ENCODE measurements at places on chromosomes 12 and 14.
A peak's percentile ranks its signal among the peaks of the same experiment; 100 is the strongest.

GRCh38 chr12:93979189-93979588 lies 169.2 kb upstream of the PLXNC1 start:
- no peak for DNase-seq

DNA sequence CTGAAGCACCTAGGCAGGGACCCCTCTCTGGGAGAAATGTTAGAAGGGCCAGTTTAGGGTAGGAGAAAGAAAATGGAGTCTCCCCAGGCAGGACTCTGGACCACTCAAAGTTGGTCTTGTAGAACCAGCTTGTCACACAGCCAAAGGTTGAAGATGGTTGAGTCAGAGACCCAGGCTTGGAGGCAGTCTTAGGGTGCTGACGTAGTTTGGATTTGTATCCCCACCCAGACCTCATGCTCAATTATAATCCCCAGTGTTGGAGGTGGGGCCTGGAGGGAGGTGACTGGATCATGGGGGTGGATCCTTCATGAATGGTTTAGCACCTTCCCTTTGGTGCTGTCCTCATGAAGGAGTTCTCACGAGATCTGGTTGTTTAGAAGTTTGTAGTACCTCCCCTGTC lies 121.2 kb downstream of the CRACR2A start:
- no peak for DNase-seq

DNA sequence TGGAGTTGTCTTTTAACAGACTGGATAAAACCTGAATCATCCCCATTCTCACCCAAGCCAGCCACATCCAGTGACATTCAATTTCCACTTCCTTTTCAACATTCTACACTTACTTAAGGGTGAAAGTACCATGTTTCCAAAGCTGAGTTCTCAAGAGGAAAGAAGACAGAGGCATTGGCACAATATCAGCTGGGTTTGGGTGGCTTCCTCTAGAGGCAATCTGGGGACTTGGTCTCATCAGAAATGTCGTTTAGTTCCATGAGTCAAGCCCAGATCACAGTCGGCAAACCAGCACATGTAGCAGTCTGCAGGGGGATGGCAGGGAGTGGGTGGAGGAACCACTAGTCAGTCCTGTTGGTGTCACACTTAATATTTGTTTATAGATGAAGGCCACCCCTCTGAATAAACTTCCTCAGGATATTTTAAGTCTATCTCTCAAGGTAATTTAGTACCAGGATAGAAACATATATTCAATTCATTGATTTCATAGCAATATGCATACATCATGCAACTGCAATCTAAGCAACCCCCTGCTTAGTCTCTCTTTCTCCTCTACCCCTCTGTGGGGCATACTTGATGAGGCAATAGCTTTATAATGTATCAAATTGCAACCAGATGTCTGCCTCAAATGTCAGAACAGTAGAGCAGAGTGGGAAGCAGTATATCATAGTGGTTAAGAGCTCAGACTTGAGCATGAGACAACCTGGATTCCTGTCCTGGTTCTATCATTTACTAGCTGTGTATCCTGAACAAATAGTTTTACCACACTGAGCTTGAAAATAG lies 3.0 kb downstream of the SRRM4 start:
- DNase-seq, result no peak

DNA sequence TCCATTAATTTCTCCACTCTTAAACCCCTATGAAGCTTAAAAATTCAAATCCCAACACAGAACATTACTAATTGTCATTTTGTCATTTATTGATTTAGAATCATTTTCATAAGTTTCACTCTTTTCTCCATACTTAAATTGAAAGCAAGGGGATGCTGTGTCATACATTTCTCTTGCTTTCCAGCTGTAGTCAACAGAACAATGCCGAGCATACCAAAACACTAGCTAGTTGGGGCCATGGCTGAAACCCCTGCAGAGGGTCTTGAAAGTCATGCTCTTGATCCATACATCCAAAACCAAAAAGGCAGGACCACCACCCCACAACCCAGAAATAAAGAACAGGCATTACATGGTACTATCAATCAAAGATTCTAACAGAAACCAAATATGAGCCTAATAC lies 9.0 kb downstream of the EXOC5 start:
- no peak for DNase-seq

GRCh38 chr14:80679273-80679672 lies 262.3 kb downstream of the CEP128 start:
- DNase-seq, result no peak

DNA sequence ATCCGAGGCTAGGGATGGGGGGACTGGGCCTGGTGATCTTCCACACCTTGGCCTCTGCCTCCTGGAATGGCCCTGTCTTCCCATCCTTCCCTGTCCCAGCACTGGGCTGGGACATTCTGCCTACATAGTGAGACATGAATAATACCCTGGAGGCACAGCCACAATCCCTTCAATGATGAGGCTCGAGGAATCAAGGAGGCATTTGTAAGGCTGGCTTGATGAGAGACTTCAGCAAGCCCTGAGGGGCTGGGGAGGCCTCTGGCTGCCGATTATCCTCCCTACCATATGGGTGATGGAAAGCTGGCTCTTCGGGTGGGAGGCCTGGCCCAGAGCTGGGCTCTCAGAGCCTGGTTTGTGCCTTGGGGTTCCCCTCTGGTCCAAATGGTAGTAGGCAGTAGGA lies 92.5 kb downstream of the CALM1 start:
- no peak for DNase-seq

GRCh38 chr12:107519906-107520859 lies 165.4 kb upstream of the PWP1 start:
- no peak for DNase-seq

GRCh38 chr12:12470751-12471306 lies 91.8 kb downstream of the DUSP16 start:
- DNase-seq, result no peak

- no peak for DNase-seq
Observed at GRCh38 chr12:45284096-45284901, 68.4 kb downstream of the ANO6 start.

DNA sequence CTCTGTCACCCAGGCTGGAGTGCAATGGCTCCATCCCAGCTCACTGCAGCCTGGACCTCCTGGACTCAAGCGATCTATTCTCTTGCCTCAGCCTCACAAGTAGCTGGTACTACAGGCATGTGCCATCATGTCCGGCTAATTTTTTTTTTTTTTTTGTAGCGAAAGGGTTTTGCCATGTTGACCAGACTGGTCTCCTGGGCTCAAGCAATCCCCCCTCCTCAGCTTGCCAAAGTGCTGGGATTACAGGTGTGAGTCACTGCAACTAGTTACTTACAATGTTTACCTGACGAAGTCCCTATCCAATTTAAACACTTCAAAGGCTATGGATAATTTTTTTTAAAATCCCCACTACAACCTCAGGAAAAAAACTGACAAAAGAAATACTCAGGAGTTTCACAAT lies 1.8 kb downstream of the KRR1 start:
- DNase-seq, result no peak

DNA sequence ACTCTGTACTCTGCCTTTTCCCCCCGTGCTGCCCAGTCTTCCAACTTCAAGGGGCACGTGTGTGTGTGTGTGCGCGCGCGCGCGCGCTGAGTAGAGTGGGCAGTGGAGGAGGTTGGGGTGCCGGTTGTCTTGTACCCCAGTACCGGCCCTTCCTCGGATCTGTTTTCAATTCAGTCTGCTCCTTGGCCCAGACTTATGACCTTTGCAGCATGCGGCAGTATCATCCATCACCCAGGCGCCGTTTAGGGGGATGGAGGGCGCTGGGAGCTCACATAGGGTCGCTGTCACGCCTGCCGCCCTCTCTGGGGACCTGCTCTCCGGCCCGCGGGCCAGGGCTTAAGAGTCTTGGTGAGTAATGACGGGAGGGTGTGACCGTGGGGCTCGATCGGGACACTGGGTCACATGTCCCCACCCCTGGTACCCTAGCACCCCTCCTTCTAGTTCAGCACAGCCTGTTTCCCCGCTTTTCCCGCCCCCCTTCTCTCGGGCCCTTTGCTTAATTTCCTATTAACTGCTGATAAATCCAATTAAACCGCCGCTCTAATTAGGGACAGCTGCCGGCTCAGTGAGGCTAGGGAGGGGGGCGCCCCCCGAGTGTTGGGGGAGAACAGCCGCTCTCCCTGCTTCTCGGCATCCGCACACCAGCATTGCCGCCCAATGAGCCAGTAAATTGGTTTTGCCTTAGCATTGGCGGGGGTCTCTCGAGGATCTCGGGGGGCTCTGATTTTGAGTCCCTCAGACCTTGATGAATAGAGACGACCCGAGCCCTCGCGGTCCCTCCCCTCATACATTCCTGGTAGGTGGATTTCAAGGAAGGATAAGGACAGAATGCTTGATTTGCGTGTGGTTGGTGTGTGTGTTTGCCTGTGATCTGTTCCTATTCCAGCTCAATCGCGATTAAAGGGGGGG lies 9.3 kb downstream of the STAC3 start:
- no peak for DNase-seq

DNA sequence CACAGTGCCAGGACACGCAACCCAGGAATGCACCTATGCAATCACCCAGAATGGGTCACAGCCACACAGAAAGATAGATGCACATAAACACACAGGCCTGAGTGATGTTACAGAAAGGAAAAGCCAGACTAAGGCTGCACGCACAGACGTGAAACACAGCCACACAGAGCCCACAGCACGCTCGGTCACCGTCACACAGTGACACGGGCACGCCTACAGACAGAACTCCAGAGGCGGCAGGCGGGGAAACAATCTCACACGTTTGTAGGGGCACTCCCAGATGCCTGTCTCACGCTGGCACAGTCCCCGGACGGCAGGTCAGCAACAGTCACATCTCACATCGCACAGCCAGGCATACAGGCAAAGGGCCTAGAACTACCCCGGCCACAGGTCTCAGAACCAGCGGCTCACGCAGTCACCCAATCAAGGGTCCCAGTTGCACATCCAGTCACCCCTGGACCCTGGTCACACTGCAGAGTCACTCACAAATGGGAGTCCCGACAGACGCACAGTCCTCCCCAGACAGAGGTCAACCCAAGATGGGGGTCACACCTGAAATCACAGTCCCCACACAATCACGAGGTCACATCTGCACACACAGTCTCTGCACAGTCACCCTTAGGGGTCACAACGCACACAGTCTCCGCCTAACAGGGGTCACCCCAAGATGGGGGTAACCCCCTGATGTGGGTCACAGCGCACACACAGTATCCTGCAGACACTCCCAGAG lies 790 bp downstream of the SSH1 start:
- no peak for DNase-seq

DNA sequence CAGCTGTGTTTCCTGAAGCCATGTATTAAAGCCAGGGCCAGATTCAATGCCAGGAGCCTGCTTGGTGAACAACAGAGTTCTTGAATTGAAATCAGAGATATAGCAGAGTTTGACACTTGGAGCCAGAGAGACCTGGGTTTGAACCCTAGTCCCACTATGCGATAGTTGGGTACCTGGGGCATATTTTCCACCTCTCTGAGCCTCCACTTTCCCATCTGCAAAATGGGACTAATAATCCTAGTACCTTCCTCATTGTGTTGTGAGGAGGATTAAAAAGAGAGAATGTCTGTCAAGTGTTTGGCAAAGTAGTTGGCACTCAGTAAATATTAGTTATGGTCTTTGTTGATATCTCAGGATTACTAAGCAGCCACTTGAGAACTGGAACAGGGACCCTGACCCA lies 6.0 kb upstream of the HRK start:
- no peak for DNase-seq

GRCh38 chr12:27064397-27065342 lies 17.7 kb downstream of the C12orf71 start:
- no peak for DNase-seq

GRCh38 chr14:72856530-72857266 lies 37.2 kb downstream of the DPF3 start:
- no peak for DNase-seq

DNA sequence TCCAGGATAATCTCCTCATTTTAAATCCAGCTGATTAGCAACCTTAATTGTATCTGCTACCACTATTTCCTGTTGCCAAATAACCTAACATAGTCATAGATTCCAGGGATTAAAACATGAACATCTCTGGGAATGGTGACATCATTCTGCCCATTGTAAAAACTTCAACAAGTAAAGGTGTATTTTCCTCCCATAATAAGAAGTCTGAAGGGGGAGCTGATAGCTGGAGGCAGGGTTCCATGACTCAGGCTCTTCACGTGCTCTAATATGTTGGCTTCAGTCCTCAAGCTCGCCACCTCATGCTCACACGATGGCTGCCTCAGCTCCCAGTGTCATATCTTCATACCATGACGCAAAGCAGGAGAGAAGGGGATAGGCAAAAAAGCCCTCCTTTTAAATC lies 172.0 kb upstream of the VASH1 start:
- no peak for DNase-seq

DNA sequence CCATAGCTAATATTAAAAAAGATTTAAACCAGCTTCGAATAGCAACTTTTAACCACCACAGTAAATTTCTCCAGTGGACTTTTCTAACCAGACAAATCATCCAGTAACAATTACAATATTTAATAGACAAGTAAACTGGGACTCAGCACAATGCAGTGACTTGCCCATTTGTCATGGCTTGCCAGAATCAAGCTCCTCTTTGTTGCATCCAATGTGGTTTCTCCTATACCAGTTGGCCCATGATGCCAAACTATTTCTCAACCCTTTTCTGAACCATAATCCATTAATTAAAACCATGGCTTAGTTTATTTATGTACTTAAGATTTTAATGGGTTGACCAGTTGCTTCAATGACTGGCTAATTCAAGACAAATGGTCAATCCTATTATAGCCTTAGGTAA lies 64.4 kb downstream of the DIO2 start:
- DNase-seq, result no peak

GRCh38 chr12:109294286-109294796 lies 14.7 kb downstream of the FOXN4 start:
- no peak for DNase-seq

- DNase-seq, result no peak
Observed at GRCh38 chr12:32881107-32881506, 15.5 kb downstream of the PKP2 start.

DNA sequence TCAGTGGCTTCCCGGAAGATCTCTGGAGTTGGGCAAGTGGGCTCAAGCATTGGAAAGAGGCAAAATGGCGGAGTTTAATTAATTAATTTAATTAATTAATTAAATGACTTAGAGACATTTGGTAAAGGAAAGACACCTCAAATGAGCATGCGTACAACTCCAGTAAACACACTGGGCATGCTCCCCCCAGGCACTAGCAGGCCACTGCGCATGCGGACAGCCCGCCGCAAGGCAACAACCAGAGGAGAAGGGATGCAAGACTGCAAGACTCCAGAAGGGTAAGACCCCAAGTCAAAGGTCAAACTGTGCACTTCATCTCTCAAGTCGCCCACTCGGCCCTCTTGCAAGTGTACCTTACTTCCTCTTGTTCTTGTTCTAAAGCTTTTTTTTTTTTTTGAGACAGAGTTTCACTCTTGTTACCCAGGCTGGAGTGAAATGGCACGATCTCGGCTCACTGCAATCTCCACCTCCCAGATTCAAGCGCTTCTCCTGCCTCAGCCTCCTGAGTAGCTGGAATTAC lies 57.8 kb upstream of the PSMC1 start:
- DNase-seq, result no peak

GRCh38 chr14:67853715-67854114 lies 34.1 kb downstream of the RAD51B start:
- DNase-seq, result no peak

- DNase-seq, result peak; percentile 18
Observed at GRCh38 chr14:45249856-45250575, 3.0 kb downstream of the MIS18BP1 start.

Measured in GDM1 (cell line).